SIG-M5 (cell line): ENCODE measurements at places on chromosomes 13 and 19.

DNA sequence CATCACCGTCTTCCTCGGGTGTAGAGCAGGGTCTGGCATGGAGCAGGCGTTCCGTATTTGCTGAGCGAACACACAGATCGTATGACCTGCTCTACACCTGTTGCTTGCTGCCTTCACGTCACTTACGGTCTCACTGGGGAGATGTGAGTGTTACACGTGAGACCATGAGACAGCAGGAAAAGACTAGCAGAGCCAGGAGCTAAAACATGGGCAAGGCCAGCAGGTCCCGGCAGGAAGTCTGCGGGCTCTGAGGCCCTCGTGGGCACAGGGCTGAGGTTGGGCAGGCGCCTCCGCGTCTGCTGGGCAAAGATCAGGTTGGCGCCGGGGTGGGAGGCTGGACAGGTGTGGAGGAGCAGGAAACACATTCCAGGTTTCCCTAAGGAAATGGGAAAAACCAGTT lies 19.7 kb upstream of the GTF3A start:
- no peak for DNase-seq

DNA sequence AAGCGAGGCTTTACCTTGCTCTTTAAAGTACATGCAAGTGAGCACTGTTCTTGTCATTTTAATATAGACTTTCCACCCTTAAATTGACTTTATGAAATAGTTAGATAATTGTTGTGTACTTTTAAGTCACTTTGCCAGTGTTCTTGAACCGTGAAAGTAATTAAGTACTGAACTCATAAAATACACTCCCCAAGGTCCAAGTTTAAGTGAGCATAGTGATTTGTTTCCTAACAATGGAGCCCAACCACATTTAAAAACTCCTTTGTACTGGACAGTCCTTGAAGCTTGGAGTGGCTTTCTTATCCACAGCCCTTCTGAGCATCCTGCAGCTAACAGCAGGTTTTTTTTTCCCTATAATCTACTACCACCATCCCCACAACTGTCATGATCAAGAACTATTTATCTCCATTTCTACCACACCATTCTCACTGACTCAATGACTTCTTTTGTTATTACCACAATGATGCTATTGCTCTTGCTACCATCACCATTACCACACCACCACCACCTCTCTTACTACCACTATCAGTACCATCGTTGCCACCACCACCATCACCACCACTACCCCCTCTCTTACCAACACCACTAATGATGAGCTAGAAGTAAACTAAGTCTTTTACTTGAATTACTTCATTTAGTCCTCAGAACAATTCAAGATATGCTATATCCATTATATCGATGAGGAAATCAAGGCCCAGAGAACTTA lies 452.6 kb downstream of the DIAPH3 start:
- DNase-seq = no peak

GRCh38 chr19:52453324-52454094 lies at the start of gene ZNF578:
TSS of gene ZNF578 (plus strand) at chr19:52453553. CDS start at chr19:52501846, 48,293 bp downstream.
- no peak for DNase-seq

DNA sequence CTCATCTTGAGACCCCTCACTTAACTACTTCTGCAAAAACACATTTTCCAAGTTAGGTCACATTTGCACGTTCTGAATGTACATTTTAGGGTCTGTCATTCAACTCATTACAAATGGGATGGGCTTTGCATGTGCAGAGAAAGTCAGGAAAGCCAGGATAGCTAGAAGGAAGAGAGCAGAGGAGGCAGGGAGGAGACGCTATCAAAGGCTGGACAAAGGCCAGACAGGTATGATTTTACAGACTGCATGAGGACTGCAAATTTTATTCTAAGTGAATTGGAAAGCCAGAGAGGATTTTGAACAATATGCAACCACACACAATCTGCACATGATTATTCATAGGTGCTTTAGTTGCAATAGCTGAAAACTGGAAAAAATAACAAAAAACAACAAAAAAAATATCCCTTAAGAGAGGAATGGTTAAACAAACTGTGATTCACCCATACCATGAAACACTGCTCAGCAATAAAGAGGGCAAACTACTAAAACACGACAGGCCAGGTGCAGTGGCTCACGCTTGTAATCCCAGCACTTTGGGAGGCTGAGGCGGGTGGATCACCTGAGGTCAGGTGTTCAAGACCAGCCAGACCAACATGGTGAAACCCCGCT lies 21.1 kb downstream of the SYDE1 start:
- no peak for DNase-seq

GRCh38 chr13:73325723-73326558 lies 267.1 kb downstream of the KLF5 start:
- DNase-seq = no peak

DNA sequence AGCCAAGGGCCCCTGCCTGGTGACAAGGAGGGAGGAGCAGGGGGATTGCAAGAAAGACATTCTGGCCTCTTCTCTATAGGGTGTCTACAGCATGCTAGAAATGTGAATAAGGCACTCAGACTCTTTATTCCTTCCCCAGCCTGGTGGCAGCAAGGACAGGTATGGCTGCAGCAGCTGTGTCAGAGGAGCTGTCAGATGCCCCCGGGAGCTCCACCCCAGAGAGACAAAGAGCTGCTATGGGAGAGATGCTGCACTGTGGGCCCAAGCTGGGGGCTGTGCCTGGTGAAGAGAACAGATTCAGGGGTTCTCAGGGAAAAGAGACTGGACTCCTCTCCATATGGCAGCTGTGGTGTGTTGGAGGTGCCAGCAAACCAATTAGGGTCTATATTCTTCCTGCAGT lies 1063.3 kb downstream of the OLFM4 start:
- DNase-seq = no peak

DNA sequence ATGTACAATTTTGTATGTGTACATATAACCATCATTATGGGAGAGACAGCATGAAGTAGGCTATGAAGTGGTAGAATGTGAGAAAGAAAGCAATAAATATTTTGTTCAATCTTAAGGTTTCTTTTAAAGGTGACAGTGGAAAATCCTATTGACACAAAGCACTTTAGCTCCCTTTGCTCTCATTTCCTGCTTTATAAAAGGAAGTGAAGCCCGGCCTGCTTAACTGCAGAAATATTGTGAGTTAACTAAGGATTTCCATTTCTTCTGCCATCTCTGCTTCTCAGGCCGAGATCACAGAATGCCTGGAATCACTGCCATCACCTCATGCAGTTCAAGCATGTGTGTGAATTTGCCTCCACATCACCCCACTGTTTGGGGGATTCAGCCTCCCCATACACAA lies 83.5 kb downstream of the FRY start:
- no peak for DNase-seq

- no peak for DNase-seq
These were observed 17.8 kb upstream of the ENOX1 start for GRCh38 chr13:43804461-43805070.

GRCh38 chr13:96769874-96770273 lies 224.4 kb downstream of the OXGR1 start:
- DNase-seq = no peak

DNA sequence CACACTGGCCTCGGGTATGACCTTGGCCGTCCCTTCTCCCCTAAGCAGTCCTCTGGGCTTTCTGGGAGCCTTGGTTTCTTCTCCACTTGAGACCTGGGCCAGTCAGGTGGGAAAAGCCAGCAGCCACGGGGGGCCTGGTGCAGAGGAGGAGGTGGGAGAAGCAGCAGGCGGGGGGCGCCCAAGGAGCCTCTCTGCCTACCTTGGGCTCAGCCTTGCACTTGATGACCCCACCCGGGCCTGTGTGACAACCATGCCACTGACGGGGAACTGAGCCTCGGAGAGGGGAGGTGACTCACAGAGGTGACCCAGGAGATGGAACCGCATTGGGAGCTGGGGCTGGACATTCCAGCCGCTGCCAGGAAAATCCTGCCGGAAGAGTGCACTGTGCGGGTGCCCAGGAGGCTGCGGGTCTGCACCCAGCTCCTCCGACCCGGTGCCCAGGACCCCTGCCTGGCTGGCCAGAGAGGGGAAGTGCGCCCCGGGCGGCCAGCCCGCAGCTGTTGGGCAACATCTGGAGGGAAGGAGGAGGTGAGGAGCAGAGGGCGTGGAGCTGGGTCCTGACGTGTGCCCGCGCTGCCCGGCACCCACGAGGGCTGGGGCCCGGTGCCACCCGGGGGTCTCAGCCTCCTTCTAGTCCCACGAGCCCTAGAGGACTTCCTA lies 23.4 kb upstream of the SLC7A10 start:
- DNase-seq = no peak

DNA sequence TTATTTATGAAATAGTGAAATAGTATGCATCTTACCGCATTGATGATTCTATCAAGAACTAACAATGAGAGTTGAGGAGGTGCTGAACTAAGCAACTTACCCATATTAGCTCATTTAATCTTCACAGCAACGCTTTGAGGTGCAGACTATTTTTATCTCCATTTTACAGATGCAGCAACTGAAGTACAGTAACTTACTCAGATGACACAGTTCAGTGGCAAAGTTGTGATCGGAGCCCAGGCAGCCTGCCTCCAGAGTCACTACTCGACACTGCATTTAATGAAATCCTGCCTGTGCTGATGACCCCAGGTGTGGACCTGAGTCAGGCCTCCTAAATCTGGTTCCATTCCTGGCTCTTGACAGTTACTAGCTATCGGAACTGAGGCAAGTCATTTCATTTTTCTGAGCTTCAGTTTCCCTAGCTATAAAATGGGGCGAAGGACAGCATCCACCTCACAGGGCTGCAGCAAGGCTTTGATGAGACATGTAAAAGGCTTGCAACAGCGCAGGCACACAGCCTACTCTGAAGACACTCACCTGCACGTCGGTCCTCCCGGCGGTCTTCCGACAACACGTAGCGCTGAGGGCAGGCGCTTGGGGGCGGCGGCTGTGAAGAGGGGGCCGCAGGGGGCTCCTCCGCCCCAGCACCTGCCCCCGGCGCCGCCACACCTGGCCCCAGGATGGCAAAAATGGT lies 1.5 kb downstream of the MYPOP start:
- no peak for DNase-seq

GRCh38 chr13:84303035-84303434 lies 420.8 kb upstream of the SLITRK1 start:
- DNase-seq = no peak
